Pancreas (tissue), 10 donors: ENCODE measurements at places on chromosomes 2 and 18.

GRCh38 chr2:23734416-23734815 lies 192.5 kb downstream of the ATAD2B start:
- DNase-seq = no peak

GRCh38 chr18:61169386-61169785 lies 163.8 kb upstream of the CDH20 start:
- DNase-seq = no peak

- DNase-seq = peak; percentile 68
These were observed 488.6 kb upstream of the SMIM21 start for GRCh38 chr18:75915941-75916623.

DNA sequence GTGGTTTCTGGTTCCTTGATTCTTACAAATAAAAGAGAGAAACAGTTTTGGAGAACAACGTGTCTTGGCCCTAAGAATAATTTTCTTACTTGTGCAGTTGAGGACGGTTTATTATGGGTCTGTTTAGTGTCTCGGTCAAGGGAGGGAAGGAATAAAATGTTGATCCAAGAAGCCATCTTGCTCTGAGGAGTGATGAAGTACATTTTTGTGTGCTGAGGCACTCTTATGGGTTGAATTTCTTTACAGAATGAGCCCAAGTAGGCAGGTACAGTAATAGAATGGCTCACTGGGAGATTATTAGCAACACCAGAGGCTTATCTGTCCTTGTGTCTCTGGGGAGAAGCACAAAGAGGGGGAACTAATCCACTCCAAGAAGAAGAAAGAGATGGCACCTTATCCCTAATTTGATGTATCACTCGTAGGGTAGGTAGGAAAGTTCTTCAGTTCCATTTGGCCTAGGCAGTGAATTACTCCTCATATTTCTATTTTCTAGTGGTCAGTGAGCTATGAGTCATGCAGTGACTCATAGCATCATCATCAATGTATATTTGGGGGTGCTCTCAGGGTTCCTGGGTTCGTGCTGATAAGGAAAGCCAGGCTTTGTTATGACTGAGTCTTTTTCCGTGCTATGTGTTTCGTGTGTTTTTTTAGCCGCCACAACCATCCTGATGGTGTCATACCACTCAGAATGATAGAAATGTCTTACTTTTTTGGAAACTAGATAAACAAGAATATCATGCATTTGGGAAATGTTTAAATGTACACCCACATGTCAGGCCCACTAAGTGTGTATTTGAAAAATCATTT lies 250.1 kb upstream of the CTAGE1 start:
- DNase-seq = no peak

DNA sequence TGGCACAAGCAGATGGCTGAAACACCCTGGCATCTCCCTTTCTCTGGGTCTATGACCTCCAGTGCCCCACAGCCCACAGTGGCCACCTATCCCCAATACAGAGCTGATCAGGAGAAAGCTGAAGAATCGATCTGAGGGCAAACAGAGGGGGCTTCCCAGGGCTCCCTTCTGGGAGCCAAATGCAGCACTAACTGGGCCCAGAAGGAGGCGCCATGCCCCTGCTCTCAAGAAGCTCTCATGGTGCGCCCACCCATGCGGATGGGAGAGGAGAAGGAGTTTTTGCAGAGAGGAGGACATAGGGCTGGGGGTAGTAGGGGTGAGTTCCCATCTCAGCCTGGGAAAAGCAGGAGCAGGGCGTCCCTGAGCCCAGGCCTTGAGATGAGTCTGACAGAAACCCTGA lies 787.3 kb upstream of the RAB6C start:
- DNase-seq = no peak

DNA sequence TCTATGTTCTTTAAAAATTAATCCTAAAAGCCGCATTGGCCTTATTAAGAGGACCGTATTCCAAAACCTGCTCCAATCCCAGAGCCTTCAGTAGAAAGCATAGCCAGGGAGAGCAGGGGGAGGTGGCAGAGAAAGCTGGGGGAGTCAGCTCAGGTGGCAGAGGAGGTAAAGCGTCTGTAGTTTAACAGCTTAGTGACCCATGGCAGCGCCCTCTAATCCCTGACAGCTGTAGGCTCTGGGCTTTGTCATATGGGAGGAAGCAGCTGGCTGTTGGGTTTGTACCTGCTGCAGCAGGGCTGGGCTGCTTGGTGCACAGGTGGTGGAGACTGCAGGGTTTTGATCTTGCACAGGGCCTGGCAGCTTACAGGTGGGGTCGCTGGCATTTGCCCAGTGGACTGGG lies 50.6 kb downstream of the THNSL2 start:
- DNase-seq = no peak

DNA sequence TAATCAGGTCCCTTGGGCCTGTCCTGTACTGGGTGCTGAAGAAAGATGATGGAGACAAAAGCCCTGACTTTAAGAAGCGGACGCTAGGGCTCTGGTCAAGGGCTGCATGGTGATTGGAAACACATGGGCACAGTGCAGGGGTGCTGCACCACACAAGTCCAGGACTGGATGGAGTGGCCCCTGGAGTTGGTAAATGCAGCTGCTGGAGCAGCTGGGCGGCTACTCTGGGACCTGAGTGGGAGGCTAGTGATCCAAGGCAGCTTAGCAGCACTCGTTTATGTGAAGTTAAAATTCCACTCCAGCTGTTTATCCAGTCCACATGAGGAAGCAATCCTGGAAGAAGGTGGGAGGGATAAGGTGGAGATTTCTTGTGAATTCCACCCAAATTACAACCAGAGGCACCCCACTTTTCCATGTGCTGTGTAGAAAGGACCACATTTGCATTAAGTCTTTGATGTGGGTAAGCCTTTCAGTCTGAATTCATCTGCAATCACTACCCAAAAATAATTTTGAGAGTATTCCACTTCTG lies 24.9 kb downstream of the MERTK start:
- DNase-seq = no peak

DNA sequence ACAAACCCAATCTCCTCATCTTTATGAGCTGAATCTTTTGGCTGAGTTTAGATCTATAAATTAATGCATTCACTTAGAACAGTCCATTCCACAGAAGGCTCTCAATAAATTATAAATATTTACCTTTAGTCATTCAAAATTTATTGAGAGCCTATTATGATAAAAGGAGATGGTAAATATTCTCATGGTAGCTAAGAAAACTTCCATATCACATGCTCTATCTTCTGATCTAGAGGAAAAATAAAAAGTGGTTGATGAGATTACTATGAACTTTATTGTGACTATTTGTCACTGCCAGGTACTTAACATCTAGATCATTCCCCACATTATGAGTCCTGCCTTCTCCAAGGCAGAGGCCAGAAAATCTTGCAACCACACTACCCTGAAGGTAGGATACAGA lies 62.4 kb downstream of the L3MBTL4 start:
- no peak for DNase-seq

- no peak for DNase-seq
These were observed 5.0 kb upstream of the GBX2 start for GRCh38 chr2:236173036-236173728.

- peak; percentile 45 for DNase-seq
These were observed 257.3 kb downstream of the ATAD2B start for GRCh38 chr2:23669413-23670244.

- no peak for DNase-seq
These were observed 45.8 kb upstream of the PDK1 start for GRCh38 chr2:172510088-172510487.

DNA sequence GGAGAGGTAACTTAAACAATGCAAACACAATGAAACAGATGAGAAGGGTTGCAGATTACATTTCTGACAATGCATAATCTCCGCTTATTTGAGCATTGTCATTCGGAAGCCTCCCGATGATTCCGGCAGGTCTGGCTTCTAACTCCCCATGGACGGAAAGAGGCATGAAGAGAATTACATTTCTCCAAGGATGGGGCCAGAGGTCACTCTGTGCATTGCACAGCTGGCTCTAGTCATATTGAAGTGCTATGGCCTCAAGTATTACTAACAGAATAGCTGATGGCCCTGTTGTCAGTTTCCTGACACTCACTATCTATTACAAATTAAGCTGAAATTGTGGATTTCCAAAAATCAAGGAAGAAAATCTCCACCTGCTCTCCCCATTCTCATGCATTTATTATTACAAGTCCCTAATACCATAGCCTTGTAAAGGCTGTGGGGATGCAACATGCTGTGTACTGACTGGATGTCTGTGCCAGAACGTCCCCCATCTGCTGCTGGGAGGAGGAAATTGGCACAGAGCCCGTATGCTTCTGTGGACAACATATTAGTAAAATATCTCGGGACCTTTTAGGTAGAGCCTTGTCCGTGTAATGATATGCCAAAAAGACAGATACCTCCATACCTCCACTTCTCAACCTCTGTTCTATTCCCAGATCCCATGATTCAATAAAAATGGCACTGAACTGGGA lies 168.1 kb downstream of the SETBP1 start:
- DNase-seq = no peak

DNA sequence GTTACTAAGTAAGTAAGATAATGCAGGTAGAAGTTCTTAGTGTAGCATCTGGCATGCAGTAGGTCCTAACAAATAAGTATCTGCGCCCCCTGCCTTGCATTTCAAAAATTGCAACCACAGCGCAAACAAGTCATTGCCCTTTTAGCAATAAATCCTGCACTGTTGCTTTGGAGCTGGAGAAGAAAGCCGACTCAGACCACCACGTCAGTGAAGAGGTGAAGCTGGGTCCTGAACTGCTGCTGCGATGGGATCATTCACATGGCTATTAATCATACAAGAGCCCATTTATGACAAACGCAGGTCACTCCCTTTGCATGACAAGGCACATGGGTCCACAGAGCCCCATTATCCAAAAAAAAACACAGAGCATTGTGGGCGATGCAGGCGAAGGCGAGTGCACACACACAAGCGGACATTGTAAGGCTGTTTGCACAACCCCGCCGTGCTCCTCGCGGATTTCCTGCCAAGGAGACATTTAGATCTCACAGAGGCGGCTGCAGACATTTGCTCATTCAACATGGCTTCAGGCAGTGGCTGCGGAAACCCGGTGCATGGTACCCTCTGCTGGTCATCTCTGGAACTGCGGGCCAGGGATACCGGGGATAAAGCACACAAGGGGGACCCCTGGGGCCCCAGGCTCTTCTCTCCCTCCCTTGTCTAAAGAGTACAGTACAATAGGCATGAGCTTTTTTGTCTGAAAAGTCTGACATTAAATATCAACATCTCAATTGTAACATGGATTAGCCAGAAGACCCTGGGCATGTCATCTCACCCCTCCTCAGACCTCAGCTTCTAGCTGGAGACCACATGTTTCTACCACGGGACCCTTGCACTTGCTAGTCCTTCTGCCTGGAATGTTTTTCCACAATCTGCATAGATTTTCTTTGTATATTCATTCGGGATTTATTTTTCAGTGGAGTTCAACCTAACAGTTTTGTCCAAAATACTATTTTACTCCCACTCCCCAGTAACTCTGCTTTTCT lies 56.7 kb downstream of the CYRIA start:
- DNase-seq = peak; percentile 85

GRCh38 chr2:24489465-24490180 lies 1.4 kb upstream of the NCOA1 start:
- DNase-seq = no peak

DNA sequence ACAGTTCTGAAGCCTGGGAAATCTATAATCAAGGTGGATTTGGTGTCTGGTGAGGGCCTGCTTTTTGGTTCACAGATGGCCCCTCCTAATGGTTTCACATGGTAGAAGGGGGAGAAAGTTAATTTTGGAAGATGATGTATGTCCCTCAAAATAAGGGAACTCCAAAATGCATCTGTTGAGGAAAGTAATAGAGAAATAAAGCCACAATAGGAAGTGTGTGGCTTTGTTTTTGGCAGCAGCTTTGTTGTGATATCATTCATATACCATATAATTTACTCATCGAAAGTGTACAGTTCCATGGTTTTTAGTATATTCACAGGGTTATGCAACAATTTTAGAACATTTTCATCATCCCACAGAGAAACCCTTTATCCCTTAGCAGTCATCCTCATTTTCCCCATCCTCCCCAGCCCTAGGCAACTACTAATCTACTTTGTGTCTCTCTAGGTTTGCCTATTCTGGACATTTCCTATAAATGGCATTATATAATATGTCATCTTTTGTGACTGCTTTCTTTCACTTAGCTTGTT lies 274.0 kb upstream of the FAM98A start:
- DNase-seq = no peak

- DNase-seq = no peak
These were observed 17.7 kb downstream of the CPLX4 start for GRCh38 chr18:59300676-59301285.

DNA sequence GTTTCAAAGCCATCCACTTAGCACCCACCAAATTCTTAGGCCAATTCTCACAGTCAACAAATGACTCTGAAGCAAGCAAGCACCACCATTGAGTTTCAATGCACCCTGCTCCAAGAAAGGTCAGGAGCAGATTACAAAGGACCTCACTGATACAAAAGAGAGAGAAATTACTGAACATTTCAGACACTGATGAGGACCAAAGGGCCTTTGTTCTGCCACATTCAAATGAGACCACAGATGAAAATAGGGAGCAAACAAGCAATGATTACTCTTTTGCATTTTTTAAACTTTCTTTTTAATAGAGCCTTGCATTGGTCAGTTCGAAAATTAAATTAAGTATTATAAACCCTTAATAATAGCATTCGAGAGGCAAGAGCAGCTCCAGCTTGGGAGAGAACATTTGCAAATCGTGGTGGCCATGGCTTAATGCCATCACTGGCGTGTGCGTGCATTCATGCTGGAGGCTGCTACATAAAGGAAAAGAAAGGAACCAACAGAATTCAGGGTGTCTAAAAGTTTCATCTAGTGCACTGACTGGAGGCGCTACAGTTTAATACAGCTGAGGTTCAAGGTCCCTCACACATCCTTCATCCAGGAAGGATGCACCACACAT lies 87.5 kb downstream of the KLF7 start:
- no peak for DNase-seq

GRCh38 chr18:35337286-35337685 lies 6.9 kb downstream of the ZNF24 start:
- DNase-seq = no peak

DNA sequence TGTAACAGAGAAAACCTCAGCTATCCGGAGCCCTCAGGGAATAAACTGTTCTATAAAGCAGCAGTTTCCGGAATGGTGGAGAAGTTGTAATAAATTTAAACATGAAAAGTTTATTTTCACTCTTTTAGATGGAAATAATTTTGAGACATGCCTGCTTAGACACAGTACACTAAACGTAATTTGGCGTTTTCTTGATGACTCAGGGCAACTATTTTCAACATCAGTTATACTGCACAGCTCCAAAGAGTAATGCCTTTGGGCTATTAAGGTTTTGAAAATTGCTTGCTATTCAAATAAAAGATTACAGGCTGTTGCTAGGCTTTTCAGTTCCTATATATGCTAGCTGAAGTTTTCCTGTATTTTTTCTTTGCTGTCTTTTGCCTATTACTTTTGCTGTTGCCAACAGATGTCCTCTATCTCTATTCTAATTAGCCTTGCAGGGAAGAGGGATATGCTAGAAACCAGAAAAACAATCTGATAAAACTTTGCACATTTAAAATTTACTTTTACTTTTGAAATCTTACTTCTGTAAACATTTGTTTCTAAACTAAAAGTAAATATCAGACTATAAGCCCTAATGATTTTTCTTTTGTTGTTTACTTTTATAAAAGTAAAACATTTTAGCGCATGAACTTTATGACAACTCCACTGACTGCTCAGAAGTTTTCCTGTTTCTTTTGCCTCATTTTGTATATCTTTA lies 113.4 kb upstream of the WDSUB1 start:
- no peak for DNase-seq
